AG20443 (cell line): ENCODE measurements at places on chromosomes 6 and 20.

- no peak for DNase-seq
Measured at GRCh38 chr20:60966031-60966430, 286.0 kb upstream of the CDH4 start.

DNA sequence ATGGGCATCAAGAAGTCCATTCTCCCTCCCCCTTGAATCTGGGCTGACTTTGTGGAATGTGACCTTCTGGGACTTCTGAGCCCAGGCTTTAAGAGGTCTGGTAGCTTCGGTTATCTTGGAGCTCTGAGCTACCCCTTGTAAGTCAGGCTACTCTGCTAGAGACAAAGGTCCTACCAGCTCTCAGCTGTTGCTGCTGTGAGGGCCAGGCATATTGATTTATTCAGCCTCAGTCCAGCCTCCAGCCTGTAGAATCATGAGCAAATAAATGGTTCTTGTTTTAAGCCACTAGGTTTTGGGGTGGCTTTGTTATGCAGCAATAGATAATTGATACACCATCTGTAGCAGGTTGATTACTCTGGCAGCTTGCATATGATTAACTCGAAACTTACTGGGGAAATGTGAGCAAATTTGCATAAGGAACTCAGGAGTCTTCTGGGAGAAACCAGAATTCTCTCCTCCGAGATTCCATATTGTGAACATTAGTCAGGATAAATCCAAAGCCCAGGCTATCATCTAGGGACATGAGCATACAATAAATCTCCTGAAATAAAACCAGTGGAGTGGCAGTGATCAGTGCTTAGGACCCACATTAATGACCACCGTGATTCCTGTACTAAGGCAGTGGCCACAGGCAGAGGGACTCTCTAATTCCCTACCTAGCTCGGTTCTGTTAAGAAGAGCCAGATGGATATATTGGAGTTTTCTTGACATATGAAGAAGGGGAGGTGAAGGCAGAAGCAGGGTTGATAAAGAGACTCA, 336.1 kb downstream of the CDC5L start:
- no peak for DNase-seq

- DNase-seq = no peak
Measured at GRCh38 chr6:81487489-81487888, 265.0 kb downstream of the TENT5A start.

GRCh38 chr20:62642051-62642665, at the start of gene SLCO4A1:
SLCO4A1 (plus strand) TSS chr20:62642503; CDS start chr20:62656455, 13,952 bp downstream.
- DNase-seq = peak; percentile 72

- no peak for DNase-seq
Measured at GRCh38 chr6:163489584-163489983, 75.1 kb downstream of the QKI start.

GRCh38 chr6:44053760-44054556, 73.3 kb downstream of the MRPL14 start:
- DNase-seq = peak; percentile 63

DNA sequence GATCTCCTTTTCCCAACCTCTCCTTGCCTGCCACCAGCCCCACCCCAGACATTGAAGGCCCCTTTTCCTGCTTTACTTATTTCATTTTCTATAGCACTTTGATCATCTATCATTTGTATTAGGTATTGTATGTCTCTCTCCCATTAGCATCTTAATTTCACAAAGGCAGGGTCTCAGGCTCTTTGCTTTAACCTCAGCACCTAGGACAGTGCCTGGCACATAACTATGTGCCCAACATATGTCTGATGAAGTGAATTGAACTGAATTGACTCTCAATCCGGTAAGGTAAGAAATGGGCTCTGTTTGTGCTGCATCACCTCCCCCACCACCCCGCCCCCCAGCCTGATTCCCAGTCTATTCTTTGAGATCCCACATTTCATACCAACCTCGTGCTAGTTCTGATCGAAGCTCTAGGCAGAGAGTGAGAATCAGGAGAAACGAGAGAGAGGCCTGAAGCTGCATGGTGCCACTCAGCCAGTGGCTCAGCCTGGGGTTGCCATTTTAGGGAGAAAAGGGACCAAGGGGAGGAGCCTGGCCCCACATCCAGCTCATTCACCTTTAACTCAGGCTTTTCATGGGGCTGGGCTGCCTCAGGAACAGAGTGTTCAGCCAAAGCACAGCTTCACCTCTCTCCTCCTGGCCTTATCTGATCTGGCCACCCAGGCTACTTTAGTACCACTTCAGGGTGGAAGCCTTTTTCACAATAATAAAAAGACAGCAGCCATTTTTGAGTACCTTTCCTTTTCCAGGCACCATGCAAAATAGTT, at the start of gene SPINT3:
Gene SPINT3, minus strand, starts transcription at position 476 of the 767 bp plus-strand sequence. Its CDS starts 14 bp downstream, at position 462.
- no peak for DNase-seq

DNA sequence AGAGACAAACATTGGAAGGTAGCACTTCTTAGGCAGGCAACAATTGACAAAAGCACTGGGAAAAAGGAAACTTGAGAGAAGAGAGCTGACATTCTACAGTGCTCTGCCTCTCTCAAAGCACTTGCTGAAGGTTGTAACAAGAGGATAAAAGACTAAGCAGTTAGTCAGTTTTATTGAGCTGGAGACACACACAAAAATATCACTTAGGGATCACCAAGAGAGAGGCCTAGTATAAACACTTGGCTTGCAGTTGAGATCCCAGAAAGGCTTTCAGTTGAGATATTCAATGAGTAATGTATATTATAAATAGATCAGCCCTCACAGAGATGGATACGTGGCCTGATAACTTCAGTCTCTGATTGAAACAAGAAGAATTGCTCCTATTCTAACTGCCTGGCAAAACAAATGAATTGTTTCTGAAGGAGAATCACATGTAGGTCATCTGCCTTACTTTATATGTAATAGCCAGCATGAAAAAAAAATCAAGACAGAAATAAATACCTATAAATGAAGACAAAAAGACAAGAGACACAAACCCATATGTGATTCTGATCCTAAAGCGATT, 747.2 kb upstream of the MAN1A1 start:
- no peak for DNase-seq

- DNase-seq = peak; percentile 75
Measured at GRCh38 chr6:143260857-143261256, 189.6 kb downstream of the ADAT2 start.

- DNase-seq = peak; percentile 83
Measured at GRCh38 chr6:4973982-4974745, 29.7 kb downstream of the RPP40 start.

DNA sequence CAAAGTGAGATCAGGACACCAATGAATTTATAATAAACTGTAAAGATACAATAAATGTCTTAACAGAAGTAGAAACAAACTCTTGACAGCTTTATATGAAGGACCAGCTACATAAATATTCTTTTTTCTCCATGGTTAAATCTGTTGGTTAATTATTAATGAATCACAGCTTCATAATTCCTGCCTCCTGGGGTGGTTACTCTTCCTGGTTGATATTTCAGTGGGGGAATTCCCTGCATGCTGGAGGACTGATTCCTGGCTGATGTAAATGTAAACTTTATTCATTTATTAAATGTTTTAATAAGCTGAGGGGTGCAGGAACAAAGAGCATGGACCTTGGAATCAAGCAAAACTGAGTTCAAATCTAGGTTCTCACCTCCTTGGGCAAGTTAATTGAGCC, 16.2 kb upstream of the RCAN2 start:
- DNase-seq = no peak

DNA sequence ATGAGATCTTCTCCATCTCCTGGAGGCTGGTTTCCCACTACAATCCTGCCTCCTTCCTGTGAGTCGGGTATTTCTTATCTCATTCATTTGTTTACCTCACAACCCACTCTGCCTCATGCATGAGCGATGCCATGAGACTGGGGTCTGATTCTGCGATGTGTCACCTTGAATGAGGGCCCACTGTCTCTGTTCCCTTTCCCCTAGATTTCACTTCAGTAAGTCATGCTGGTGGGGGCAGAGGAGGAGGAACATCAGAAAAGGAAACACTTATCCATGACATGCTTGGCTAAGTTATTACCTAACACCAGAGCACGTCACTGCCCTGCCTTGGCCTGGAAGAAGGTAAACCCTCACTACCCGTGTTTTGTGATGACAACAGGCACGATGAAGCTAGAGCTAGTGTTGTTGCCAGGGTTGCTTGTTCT, 337.4 kb upstream of the PRDM1 start:
- peak; percentile 34 for DNase-seq

- no peak for DNase-seq
Measured at GRCh38 chr6:130838250-130838860, 11.1 kb downstream of the SMLR1 start.

- no peak for DNase-seq
Measured at GRCh38 chr6:100185615-100186014, 191.6 kb upstream of the MCHR2 start.

DNA sequence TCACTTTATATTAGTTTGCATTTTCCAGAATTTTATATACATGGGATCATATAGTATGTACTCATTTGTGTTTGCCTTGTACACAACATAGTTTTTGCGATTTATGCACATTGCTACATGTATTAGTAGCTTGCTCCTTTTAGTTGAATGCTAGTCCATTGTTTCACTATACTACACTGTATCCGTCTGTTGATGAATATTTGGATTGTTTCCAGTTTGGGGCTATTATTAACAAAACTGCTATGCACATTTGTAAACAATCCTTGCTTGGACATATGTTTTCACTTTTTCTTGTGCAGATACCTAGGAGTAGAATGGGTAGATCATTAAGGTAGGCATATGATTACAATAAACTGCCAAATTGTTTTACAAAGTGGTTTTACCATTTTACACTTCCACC, 3.9 kb upstream of the LRRC1 start:
- no peak for DNase-seq

- no peak for DNase-seq
Measured at GRCh38 chr6:25112322-25112773, 166.8 kb upstream of the CARMIL1 start.
